Stimulated activated naive CD4-positive, alpha-beta T cell (primary cell): ENCODE measurements at places on chromosomes 16 and 17.

DNA sequence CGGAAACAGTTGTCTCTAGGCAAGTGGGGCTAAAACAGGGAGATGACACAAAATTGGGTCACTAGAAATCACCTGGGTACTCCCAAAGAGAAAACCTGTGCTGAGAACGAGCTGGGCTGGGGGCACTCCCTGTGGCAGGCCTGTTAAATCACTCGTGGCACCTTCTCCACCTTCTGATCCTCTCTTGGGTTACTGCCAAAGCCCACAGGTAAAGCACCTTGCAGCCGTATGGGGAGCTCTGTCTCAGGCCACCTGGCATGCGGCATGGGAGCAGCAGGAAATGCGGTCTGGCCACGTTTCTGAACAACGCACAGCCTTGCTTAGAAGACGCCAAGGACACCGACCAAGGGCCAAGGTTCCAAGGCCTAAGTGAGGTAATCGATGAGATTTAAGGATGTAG, 21.5 kb upstream of the ICAM2 start:
- no peak for DNase-seq

GRCh38 chr17:66126231-66126630, 65.7 kb downstream of the CEP112 start:
- DNase-seq, result no peak

GRCh38 chr16:58730724-58731370, 3.3 kb downstream of the GOT2 start:
- DNase-seq, result no peak

DNA sequence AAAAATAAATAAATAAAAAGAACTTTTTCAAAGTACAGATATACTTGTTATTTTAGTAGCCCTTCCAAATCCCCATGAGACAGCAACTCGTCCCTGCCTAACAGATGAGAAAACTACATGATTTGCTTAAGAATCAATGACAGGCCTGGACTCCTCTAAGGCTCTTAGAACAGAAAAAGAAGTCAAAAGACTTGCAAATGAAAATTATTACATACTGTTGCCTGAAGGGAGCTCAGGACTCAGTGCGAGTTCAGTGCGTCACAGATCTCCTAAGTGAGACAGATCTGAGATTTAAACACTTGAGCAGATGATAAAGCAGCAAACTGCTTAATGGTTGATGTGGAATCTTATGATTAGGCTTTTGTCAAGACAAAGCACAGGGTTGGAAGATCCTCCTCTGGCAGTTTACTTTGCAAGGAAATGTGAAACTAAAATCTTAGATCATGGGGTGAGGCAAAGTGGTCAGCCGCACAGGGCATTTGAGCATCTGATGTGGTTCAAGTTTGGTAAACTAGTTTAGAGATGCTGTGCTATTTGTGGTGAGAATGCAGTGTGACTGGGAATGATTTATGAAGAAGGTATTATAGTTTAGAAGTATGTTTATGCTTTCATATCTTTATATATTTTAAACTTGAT, 138.1 kb downstream of the TRIM37 start:
- DNase-seq, result no peak

GRCh38 chr16:89442588-89442987, 47.8 kb downstream of the ANKRD11 start:
- no peak for DNase-seq

GRCh38 chr17:49987681-49988441, 7.2 kb downstream of the DLX3 start:
- DNase-seq, result no peak

- no peak for DNase-seq
These were observed 11.0 kb upstream of the DPEP1 start for GRCh38 chr16:89602273-89602951.
